ENCODE measurements at places on chromosomes 11 and 22. TPM values are rescaled to one million over a fixed set of nuclear protein-coding genes. Genes with fewer than 3 reads are reported as not detected.

The KCNJ4 gene
- polyA plus RNA-seq: 57.9 TPM

DNA sequence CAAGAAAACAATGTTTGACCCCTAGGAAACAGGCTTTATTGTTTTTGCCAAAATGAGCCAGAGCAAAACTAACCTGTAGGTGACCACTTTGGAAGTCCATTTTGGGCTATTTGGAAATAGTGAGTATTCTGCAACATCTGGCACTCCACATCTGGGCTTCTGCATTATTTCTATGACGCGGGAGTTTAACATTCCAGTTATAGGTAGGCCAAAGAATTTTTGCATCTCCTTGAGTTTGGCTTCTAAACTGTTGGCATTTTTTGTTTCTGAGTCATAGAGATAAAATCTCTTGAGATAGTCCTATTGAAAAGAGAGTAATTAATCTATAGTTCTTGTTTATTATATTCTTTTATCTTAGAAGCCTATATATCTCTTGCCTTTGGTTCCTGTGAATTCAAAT lies 2.9 kb downstream of the MMP7 start:
- no peaks in the 10 kb centered on the region for H3K36me3 ChIP-seq
- no peak overlapping the region for H3K27ac ChIP-seq
- no peak for DNase-seq
- H3K4me1 ChIP-seq: no peaks in the 10 kb centered on the region

GRCh38 chr11:91407842-91408241 lies 816.8 kb upstream of the FAT3 start:
- no peak overlapping the region for H3K27ac ChIP-seq
- DNase-seq: no peak
- H3K4me1 ChIP-seq: no peaks in the 10 kb centered on the region
- no peaks in the 10 kb centered on the region for H3K36me3 ChIP-seq
- H3K27me3 ChIP-seq: no peaks in the 10 kb centered on the region
- no peak overlapping the region for H3K4me3 ChIP-seq

DNA sequence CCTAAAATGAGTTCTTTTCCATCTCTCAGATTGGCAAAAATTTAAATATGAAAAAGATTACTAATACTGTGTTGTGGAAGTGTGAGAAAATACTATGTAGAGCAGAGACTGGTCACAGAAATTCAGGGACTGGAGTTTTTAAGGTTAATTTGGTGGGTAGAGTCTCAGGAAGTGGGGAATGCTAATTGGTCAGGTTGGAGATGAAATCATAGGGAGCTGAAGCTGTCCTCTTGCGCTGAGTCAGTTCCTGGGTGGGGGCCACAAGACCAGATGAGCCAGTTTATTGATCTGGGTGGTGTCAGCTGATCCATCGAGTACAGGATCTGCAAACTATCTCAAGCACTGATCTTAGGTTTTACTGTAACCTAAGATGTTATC lies 29.4 kb upstream of the TMEM86A start:
- H3K4me3 ChIP-seq: no peak overlapping the region
- no peaks in the 10 kb centered on the region for H3K27me3 ChIP-seq
- no peaks in the 10 kb centered on the region for H3K36me3 ChIP-seq
- no peak for DNase-seq

- no peaks in the 10 kb centered on the region for H3K4me1 ChIP-seq
- no peaks in the 10 kb centered on the region for H3K36me3 ChIP-seq
- H3K27ac ChIP-seq: no peak overlapping the region
- no peak for DNase-seq
- no peak overlapping the region for H3K4me3 ChIP-seq
- peaks cover 3% of the 10 kb centered on the region for H3K27me3 ChIP-seq
Observed at GRCh38 chr22:48658246-48658645, 1169.4 kb downstream of the BRD1 start.

DNA sequence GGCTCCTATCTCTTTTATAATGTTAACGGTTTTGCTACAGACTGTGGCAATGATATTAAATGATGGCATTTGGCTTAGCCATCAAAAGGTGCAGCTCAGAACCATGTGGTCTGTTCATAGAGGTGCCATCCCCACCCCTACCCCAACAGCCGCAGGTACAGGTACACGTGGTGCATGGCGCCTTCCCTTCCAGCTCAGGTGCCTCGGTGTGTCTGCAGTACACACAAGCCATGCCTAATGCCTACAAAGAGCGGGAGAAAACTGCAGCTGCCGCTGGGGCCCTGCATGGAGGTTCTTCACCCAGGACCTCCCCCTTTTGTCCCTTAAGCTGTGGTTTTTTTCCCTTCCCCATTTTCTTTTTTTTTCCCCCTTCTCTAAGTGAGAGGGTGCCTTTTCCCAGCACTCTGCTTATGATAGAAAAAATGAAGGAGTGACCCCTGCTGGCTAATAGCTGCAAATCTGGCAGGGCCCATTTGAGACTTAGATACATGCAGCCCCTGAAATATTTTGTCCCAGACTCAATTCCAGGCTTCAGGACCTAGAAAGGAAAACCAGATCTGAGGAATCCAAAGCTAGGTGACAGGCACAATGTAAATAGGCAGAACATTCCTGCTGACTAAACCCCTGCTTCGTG lies 6.5 kb downstream of the OR52M1 start:
- H3K36me3 ChIP-seq: no peaks in the 10 kb centered on the region
- H3K4me1 ChIP-seq: no peaks in the 10 kb centered on the region
- no peak for DNase-seq
- no peak overlapping the region for H3K27ac ChIP-seq

DNA sequence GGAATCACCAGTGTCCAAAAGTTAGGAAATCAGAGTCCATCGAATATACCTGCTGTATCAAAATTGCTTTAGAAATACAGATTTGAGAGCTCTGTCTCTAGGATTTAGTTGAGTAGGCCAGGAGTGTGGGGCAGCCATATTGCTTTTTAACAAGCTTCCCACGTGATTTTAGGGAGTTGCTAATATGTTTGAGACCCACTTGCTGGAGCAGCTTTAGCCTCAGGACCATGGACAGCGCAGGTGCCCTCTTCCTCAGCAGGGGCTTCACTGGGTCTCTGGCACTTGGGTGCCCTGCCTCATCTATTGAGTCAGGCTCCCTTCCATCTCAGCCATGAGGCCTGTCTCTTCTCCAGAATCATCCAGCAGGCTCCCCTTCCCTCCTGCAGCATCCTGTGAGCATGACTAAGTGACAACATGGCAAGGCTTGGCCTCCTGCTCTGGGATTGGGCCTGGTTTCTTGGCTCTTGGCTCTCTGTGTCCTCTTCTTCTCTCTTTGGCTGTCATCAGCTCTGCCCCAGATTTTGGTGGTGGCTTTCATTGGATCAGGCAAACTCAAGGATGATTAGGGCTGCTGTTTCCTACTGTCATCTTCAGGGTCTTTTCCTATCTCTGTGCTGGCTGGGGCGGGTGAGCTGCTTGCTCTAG lies 70.0 kb downstream of the SGSM1 start:
- no peak overlapping the region for H3K27ac ChIP-seq
- no peaks in the 10 kb centered on the region for H3K27me3 ChIP-seq
- DNase-seq: no peak
- H3K4me3 ChIP-seq: no peak overlapping the region

Data from heart left ventricle (tissue), 16 donors.